Fibroblast of lung (primary cell): ENCODE measurements at places on chromosomes 13 and 19. TPM values are rescaled to one million over a fixed set of nuclear protein-coding genes. Genes with fewer than 3 reads are reported as not detected.
A peak's percentile ranks its signal among the peaks of the same experiment; 100 is the strongest.

DNA sequence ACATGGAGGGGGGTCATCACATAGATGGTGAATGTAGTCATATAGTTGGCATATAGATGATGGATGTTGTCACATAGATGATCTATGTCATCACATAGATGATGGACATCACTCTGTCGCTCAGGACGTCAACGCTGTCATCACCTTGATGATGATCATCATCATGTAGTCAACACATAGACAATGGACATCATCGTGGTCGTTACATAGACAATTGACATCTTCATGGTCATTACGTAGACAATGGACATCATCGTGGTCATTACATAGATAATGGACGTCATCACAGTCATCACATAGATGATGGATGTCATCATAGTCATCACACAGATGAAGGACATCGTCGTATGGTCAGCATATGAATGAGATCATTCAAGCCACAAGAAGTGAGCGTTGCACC, 28.6 kb upstream of the SLC15A1 start:
- no peak for DNase-seq

Gene MARCHF2
- total RNA-seq: 57.5 and 90.8 TPM in 2 replicates

- no peak for DNase-seq
Measured at GRCh38 chr13:39967199-39967959, 311.9 kb downstream of the COG6 start.

- peak; percentile 41 for DNase-seq
Measured at GRCh38 chr19:19643158-19644053, at the start of gene GMIP. GMIP (minus strand) TSS chr19:19643657; CDS start chr19:19643529, 128 bp downstream.

DNA sequence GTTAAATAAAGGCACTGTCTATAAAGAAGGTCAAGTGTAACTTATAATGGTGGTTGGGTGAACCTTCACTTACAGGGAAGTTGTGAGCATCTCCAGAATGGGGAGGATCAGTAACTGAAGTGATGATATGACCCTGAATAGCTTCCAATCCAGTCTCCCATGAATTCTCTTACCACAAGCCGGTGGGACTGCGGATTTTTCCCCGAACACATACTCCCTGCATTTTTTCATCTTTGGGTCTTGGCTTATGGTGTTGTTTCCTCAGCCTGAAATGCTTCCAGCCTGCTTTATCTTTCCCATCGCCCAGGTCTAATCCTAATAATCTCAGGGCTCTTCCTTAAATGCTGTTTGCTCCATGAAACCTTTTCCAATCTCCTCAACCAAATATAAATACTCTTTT, 2.0 kb upstream of the CSNK1A1L start:
- DNase-seq: no peak

DNA sequence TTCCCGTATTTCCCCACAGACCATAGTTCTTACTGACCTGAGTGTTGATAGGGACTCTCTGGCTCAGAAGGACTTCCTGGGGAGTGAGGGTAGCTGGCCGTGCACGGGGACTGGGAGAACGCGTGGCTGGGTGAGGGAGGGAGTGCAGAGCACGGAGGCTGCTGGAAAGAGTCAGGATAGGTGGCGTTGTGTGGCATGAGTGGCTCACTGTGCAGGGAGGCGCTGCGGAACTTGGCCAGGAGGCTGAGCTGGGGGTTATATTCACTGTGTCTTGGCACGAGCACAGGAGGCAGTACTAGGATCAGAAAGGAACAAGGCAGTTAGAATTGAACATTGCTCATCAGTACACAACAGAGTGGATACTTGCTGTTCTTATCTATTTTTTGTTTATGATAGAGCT, 47.4 kb downstream of the SMAD9 start:
- no peak for DNase-seq
